ENCODE measurements at places on chromosomes 4 and X.

DNA sequence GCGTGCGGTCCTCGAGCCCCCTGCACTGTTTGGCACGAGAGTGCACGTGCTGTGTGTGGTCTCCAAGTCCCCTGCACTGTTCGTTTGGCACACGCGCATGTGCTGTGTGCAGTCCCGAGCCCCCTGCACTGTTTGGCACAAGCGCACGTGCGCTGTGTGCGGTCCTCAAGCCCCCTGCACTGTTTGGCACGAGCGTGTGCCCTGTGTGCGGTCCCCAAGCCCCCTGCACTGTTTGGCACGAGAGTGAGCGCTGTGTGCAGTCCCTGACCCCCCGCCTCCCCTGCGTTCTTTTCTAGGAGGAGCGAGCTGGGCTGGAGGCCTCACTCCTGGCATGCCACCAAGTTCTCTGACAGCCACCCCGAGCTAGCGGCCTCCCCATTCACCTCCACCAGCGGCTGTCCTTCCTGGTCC is 76.5 kb upstream of the CLDN34 start:
- peak; percentile 13 for DNase-seq

- DNase-seq: no peak
Measured at GRCh38 chr4:20298455-20298854, 46.8 kb downstream of the SLIT2 start.

GRCh38 chr4:152973629-152974467 is 37.7 kb downstream of the FHDC1 start:
- DNase-seq: no peak

DNA sequence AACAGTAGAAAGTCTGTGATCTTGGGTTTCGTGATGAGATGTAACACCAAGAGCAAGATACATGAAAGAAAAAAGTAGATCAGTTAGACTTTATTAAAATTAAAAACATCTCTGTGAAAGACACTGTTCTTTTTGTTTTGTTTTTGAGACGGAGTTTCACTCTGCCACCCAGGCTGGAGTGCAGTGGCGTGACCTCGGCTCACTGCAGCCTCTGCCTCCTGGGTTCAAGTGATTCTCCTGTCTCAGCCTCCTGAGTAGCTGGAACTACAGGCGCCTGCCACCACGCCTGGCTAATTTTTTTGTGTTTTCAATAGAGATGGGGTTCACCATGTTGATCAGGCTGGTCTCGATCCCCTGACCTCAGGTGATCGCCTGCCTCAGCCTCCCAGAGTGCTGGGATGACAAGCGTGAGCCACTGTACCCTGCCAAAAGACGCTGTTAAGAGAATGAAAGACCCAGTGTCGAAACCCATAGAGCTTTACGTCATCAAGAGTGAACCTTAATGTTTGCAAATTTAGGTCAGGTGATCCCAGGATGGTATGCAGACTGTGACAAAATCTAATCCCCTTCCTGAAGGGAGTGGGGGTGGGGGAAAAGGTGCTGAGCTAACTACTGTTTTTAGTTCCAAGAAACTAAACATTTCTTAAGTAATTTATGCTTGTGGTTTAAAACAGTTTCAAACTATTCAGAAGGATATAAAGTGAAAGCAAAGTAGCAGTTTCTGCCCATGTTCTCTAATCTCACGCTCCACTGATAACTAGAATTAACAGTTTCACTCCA is 8.0 kb downstream of the OFD1 start:
- no peak for DNase-seq

- DNase-seq: peak; percentile 18
Measured at GRCh38 chrX:10576777-10577447, 43.5 kb downstream of the MID1 start.

GRCh38 chr4:107452717-107453630 is 267.1 kb downstream of the PAPSS1 start:
- DNase-seq: no peak

DNA sequence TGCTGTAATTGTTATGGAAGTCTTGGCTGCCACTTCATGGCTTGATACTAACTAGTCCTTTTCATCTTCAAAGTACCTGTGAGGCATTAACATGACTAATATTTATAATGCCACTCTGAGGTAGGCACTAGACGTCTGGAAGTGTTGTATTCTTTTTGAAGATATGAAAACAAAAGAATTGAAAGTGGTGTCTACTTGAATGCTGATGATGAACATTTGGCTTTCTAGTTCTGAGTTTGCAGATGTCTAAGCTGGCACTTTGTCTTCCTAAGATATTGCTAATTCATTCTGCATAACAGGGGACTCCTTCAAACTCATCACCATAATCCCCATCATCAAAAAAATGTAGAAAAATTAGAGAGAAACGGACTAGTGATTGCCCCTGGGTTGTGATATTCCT is 41.6 kb upstream of the HAND2 start:
- DNase-seq: no peak

DNA sequence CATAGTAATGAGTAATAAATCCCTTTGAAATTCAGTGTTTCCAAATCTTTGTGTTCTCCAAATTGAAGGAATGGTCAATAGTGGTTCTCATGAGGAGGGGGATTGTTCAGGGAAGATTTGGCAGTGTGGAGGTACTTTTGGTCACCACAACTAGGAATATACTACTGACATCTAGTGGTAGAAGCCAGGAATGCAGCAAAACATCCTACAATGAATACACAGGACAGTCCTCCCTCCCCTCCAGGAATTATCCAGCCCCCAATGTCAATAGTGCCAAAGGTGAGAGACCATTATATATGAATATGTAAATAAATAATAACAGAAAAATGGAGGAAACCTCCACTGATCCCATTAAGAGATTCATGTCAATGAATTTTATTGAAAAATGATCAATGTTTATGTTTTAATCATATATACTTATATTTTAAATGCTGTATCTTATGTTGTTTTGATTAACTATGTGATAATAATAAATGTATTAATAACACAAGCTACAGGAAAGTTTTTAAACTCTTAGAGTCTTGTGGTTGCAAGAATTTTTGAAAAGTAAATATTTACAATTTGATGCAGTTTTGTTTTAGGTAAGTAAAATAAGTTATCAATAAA is 14.4 kb upstream of the FAM9A start:
- DNase-seq: no peak

DNA sequence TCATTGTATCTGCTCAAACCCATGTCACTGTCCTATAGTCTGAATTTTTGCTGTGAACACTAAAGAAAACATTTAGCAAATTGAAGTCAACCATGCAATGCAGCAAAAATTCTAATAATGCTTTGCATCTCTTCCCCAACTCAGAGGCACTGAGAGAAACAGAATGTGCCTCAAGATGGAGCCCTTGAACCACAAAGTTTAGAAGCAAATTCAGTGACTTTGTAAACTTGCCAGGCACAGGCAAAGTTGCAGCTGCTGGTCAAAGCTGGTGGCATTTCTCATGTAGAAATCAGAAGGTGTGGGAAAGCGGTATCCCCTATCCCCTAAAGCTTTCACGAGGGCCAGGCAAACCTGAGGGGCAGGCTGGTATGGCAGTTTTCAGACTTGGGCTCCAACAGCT is 121.7 kb upstream of the DIPK2B start:
- peak; percentile 55 for DNase-seq

DNA sequence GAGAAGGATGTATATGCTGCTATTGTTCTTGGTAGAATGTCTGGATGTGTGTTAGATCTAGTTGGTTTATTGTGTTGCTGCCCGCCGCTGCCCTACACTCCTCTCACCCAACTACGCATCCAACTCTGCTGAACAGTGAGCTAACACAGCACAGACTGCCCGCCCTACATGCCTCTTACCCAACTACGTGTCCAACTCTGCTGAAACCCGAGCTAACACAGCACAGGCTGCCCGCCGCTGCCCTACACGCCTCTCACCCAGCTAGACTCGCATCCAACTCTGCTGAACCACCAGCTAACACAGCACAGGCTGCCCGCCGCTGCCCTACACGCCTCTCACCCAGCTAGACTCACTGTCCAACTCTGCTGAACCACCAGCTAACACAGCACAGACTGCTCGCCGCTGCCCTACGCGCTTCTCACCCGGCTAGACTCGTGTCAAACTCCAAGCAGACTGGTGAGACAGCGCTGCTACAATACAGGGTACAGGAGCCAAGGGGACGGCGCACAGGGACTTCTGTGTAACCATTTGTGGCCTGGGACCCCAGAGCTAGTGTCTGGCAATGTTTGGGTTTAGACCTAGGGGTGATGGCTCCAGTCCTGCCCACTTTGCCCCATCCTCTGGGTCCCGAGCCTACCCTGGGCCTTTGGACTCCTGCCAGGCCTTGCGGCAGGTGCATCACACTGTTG is 11.6 kb upstream of the CTBP1 start:
- DNase-seq: no peak

DNA sequence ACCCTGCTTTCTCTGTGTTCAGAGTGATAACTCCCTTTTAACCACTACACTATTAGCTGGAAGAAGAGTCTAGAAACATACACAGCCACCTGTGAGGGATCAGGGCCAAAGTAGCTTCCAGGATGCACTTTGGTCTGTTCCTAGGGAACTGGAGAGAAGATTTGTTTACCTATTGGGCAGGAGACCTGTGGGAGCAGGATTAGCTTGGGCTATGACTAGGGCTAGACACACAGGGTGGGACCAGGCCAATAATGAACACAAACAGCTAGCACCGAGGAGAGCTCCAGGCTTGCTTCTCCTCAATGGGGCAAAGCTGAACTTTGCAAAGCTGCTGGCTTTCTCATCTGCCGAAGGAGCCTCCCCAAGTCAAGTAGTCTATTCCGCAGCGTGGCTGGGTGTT is 24.4 kb upstream of the MAP7D3 start:
- DNase-seq: no peak

GRCh38 chr4:73599182-73599581 is 21.1 kb downstream of the RASSF6 start:
- DNase-seq: no peak
